ENCODE measurements at places on chromosomes 3 and 15.

DNA sequence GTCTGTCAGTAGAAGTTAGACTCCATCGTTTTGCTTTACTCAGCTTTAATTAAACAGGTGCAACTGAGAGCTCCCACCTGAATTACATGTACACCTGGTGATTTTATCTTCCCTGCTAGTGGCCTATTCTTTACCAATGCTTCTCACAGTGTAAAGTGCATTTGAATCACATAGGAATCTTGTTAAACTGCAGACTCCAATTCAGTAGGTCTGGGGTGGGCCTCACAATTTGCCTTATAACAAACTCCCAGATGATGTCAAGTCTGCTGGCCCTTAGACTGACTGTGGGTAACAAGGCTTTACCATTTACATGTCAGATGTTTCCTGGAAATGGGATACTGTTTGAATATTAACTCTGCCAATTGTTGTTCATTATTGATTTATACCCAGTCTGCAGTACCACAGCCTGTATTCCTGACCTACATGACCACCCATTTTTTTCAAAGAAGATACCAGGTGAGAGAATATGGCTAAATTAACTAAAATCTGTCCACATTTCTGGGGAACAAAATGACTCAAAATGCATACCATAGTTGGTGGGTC, 37.2 kb downstream of the CMSS1 start:
- DNase-seq: no peak

- DNase-seq: no peak
These were observed 184.6 kb upstream of the AGTR1 start for GRCh38 chr3:148513096-148513543.

DNA sequence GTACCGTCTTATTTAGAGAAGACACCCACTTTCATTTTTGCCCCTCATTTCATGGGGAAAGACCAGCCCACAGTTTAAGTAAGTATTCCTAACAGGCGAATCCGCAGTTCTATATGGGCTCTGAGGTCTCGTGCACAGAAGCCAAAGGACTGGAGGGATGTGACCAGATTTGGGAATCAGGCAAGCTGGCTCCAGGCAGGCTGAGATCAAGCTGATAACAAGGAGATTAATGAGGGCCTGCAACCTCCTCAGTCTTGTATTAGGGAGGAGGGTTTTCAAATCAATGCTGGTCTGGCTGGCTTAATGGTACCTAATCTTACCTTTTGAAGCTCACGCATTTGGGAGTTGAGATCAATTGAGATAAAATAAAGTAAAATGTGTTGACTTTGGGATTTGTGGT, 15.3 kb downstream of the ST8SIA2 start:
- no peak for DNase-seq

- no peak for DNase-seq
These were observed 302.5 kb upstream of the GADL1 start for GRCh38 chr3:31196881-31197364.

DNA sequence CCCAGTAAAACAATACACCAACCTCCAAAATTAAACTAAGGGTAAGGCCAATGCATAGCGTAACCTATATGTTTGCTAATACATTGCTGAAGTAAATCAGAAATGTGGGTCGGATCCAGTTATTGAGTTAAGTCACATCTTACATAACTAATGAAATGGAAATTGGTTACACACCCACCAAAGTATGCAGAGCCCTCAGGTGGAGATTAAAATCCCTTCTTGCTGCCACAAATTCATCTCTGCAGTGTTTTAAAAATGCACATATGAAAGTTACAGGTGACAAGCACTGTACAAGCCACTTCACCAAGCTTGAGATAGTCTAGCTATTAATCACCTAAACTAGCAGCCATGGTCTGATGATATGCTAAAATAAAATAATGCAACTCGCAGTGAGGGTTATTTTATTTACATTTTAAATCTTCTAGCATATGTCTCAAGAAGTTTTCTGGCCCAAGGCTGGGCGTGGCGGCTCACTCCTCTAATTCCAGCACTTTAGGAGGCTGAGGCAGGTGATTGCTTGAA, 130.6 kb downstream of the AQP9 start:
- no peak for DNase-seq

DNA sequence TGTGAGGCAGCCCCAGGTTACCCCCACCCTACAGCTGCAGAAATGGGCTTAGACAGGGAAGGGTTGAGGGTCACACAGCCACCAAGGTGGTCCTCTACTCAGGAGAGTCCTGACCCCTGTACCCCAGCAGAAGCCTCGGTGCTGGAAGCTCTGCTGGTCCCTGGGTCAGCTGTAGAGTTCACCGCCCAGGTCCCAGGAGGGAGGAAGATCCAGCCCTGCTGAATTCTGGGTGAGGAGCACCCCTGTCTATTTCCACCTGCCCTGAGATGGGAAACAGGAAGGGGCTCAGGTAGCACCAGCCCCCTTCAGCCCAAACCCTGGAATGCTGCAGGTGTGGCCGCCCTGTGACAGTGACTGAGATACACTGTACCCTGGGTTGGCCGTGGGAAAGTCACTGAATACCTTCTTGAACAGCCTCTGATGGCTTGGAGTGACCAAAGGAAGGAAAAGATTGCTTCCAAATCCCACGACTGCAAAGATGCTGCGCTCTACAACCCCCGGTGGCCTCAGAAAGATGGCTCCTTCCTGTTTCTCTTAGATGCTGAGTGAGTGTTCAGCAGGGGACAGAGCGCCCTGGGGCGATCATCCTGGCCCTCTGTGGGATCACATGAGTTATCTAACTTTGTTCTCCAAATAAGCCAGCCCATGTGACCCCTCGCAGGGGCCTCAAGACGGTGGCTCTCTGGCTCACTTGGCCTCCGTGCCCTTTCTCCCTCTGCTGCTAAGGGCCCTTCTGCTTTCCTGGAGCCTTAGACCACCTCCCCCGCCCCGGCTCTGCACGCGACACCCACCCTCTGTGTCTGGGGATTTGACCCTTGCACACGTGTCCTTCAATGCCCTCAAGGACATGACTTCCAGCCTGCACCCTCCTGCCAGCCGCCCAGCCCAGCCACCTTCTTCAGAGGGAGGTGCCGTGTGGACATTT, 141.9 kb downstream of the NSMCE3 start:
- DNase-seq: no peak

GRCh38 chr15:55279100-55279745, 10.4 kb downstream of the RAB27A start:
- DNase-seq: no peak

- no peak for DNase-seq
These were observed 232.5 kb upstream of the ST8SIA2 start for GRCh38 chr15:92161039-92161670.

GRCh38 chr3:159619341-159619885, 369.2 kb upstream of the IL12A start:
- DNase-seq: no peak

DNA sequence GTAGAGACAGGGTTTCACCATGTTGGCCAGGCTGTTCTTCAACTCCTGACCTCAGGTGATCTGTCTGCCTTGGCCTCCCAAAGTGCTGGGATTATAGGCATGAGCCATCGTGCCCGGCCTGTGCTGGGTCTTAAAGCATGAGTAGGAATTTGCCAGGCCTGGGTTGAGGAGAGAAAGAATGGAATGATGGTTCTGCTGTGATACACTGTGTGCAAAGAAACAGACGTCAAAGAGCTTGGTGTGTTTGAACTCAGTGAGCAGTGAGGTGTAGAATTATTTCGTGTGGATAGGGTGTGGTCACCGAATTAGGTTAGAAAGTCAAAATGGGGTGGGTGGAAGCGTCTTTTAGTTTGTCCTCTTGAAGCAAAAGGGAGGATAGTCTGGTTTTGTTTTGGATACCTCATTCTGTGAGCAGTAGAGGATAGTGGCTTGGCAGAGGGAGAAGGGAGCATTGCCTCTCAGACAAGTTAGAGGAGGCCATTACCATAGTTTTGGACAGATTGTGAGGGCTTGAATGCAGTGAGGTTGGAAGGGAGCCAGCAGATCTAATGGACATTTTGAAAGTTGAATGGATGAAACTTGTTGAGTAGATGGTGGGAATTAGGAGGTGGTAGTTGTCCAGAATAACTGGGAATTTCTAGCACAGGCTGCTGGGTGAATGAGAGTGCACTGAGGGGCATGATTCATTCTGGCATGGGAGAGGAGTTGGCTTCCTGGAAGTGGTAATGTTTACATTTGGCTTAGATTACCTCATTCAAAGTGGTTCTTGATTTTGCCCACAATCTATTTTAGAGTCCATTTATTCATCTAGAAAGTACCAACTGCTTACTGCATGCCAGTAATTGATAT, 27.2 kb downstream of the AKAP13 start:
- no peak for DNase-seq

- no peak for DNase-seq
These were observed 2.1 kb downstream of the QTRT2 start for GRCh38 chr3:114058646-114059045.

DNA sequence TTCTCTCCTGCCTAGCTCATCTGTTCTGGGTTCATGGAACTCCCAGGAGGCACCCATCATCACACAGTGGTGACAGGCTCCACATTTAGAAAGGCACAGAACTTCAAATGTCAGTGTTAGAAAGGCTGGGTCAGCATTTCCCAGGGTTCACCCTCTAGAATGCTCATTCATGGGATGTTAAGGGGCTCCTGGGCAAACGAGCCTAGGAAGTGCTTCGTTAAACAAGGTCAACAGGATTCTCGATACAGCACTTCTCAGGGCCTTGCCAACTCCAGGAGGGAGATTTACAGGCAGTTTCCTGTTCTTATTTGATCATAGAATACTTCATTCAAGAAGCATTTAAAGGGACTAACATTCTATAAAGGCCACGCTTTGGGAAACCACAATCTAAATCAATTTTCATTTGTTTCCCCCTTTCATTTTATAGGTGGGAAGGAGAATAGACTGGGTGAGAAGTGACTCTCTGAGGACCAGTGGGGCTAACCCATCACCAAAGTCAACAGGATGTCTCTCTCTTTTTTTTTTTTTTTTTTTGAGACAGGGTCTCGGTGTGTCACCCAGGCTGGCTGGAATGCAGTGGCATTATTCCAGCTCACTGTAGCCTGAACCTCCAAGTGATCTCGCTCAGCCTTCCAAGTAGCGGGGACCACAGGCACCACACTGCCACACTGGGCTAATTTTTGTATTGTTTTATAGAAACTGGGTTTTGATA, 14.3 kb downstream of the IGDCC4 start:
- DNase-seq: no peak

DNA sequence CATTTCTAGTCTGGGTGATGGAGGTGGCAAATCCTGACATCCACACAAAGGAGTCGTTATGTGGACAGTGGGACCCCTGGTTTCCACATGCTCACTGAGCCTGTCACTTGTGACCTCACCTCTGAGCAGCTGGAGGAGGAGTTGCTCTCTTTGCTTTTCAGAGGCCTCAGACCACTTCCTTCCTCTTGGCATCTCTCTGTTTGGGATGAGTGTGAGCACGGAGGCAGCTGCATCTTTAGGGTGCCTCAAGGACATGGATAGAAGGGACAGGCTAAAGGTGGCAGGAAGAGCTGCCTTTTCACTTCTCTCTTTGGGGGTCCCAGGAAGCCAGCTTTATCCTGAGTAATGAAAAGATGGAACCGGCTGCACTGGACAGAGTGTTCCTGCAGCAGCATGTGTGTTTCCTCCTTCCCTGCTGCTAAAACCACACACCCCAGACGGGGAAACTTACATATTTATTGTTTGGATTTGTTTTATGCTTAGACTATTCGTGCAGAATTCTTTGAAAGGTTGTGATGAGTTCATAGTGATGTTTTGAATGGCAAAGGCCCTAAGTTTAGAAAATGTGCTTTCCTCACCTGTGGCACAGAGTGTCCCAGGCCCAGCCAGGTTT, 31.8 kb downstream of the GPR171 start:
- no peak for DNase-seq

DNA sequence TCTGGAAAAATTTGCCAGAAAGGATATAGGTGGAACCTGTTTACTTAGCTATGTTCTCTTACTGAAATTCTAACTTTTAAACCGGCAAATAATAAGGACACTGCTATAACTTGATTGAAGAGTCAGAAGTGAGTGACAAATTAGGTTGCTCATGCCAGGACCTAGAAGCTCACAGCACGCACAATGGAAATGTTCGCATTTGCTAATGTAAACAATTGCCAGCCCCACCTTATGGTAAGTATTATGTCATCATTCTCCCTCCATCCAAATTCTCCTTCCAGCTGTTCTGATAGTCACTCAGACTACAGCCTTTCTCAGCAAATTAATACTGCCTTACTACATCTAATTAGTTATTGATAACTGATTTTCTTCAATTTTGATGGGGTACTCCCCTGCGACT, 4.8 kb upstream of the STXBP5L start:
- DNase-seq: no peak

DNA sequence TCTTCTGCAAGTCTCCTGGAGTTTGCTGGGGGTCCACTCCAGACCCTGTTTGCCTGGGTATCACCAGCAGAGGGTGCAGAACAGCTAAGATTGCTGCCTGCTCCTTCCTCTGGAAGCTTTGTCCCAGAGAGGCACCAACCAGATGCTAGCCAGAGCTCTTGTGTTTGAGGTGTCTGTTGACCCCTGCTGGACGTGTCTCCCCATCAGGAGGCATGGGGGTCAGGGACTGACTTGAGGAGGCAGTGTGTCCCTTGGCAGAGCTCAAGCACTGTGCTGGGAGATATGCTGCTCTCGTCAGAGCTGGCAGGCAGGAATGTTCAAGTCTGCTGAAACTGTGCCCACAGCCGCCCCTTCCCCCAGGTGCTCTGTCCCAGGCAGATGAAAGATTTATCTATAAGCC, 86.5 kb downstream of the TPRG1 start:
- DNase-seq: no peak

DNA sequence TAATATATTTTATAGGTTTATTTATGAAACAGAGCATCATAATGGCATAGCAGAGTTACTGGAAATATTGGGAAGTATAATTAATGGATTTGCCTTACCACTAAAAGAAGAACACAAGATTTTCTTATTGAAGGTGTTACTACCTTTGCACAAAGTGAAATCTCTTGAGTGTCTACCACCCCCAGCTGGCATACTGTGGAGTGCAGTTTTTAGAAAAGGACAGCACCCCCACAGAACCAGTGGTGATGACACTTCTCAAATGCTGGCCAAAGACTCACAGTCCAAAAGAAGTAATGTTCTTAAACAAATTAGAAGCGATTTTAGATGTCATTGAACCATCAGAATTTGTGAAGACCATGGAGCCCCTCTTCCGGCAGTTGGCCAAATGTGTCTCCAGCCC, 58.1 kb downstream of the DNAH1 start:
- no peak for DNase-seq

DNA sequence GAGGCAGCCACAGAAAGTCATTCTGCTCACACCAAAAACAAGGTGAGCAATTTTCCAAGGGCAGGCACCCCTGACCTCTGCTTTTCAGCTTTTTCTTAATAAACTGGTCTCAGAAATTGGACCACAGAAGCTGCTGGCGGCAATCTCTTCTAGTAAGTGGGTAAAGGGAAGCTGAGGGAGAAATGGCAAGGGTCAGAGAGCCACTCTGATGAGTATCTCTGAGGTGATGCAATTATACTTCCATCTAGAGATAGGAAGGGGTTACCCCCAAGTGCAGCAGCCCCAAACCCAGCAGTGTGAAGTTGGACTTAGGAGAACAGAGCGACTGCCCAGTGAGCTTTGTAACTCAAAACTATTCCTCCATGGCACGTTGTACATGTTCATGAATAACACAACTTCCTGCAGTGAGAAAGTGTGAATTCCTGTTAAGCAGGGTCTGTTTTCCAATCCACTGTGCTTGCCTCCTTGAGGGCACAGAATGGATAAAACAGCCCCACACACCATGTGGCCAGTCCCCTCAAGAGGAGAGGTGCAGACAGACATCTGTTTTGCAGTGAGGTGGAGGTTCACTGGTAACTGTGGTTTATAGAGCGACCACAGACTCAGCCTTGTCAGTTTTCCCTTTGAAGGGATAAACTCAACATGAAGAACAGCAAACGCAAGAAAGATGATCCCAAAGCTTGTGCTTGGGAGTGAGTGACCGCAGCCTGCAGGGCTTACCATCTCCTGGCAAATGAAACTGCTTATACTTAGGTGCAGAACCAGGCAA, 683.4 kb upstream of the CFAP20DC start:
- no peak for DNase-seq

GRCh38 chr3:31253782-31254181, 278.9 kb upstream of the STT3B start:
- no peak for DNase-seq

Measured in stimulated activated CD4-positive, alpha-beta T cell treated with anti-CD3 and anti-CD28 coated beads, Interleukin-15, amount 100 ng/mL, for 1 hour (primary cell).